T-helper 17 cell (primary cell): ENCODE measurements at places on chromosomes 7 and 10. TPM values are rescaled to one million over a fixed set of nuclear protein-coding genes. Genes with fewer than 3 reads are reported as not detected.

ACBD7 gene
- not detected for total RNA-seq

- no peak overlapping the region for H3K27ac ChIP-seq
- H3K27me3 ChIP-seq, result no peaks in the 10 kb centered on the region
- no peaks in the 10 kb centered on the region for H3K4me1 ChIP-seq
- no peaks in the 10 kb centered on the region for H3K36me3 ChIP-seq
- H3K4me3 ChIP-seq, result no peak overlapping the region
These were observed 206.5 kb upstream of the CNTNAP2 start for GRCh38 chr7:145909991-145910513.

DNA sequence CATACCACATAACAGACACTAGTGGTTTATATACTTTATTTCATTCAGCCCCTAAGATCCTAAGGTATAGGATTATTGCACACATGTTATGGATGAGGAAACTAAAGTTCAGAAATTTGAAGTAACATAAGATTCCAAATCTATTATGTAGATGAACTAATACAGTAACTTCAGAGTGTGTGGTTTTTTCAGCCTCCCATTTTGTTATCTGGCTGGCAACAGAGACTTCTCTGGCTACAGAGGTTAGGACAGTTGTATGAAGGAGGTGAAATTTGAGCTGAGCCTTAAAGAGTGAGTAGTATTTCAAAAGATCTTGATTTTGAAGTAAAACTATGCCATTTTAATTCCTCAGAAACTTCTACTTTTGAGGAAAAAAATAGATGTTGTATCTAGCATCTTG, 125.4 kb downstream of the MAPK8 start:
- H3K36me3 ChIP-seq, result no peaks in the 10 kb centered on the region
- H3K27me3 ChIP-seq, result no peaks in the 10 kb centered on the region
- H3K27ac ChIP-seq, result no peak overlapping the region
- no peaks in the 10 kb centered on the region for H3K4me1 ChIP-seq

DNA sequence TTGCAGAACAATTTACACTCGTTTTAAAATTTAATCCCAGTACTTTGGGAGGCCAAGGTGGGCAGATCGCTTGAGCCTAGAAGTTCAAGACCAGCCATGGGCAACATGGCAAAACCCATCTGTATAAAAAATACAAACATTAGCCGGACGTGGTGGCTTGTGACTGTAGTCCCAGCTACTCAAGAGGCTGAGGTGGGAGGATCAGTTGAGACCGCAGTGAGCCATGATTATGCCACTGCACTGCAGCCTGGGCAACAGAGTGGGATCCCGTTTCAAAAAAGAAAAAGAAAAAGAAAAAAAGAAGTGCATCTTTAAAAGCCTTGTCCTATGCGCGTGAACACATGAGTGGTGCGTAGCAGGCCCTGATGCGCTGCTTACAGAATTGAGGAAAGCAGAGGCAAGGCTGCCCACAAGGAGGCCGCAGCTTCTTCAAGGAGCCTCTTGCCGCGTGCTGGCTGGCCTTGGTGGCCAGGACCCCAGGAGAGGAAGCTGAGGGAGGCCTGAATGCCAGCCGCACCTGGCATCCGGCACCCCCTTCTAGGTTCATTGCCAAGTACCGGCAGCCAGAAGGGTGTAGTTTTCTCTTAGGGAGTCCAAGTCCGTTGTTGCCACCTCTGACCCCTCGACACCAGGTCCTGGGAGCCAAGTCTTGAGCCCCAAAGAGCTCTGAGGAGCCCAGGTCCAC, 124.5 kb downstream of the UBE2H start:
- peaks cover 29% of the 10 kb centered on the region for H3K4me1 ChIP-seq
- no peaks in the 10 kb centered on the region for H3K27me3 ChIP-seq
- H3K36me3 ChIP-seq, result no peaks in the 10 kb centered on the region

DNA sequence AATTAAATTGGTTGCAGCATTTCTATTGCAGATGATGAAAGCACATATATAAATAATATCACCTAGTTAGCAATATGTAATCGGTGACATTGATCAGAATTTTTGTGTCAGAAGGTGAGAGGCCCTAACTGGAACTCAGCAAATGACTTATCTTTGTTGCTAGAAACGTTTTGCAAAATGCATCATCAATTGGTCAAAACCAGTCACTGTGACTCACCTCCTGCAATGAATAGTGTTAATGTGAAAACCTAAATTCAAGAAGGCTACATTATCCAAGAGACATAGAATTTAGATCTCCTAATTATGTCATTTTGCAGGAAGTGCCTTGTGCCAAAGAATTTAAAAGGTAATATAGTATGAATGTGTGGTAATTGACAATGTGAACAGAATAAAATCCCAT, 9.8 kb upstream of the PNLIPRP3 start:
- H3K36me3 ChIP-seq, result no peaks in the 10 kb centered on the region
- DNase-seq, result no peak
- no peak overlapping the region for H3K4me3 ChIP-seq
- no peaks in the 10 kb centered on the region for H3K4me1 ChIP-seq
- no peak overlapping the region for H3K27ac ChIP-seq
- H3K27me3 ChIP-seq, result no peaks in the 10 kb centered on the region

DNA sequence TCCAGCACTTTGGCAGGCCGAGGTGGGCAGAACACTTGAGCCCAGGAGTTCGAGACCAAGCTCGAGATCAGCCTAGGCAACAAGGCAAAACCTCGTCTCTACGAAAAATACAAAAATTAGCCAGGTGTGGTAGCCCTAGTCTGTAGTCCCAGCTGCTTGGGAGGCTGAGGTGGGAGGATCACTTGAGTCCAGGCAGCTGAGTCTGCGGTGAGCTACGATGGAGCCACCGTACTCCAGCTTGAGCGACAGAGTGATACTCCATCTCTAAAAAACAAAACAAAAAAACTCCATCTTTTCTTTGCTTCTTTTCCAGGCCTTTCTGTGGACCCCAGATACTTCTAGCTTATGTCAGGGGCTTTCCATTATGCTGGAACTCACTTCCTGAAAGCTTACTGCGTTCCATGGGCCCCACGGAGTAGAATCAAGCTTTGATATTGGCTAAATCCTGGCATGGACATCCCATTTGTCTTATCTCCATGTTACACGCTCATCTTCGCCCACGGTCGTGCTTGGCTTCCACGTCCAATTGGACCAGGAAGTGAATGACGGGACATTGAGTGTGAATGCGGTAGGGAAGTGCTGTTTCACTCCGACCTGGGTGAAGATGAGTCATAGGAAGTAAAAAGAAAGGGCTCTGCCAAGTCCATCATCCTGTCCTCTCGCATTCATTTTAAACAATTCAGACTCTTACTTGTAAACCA, 45.7 kb downstream of the FAM171A1 start:
- H3K27ac ChIP-seq, result no peak overlapping the region
- H3K36me3 ChIP-seq, result no peaks in the 10 kb centered on the region
- DNase-seq, result no peak
- no peaks in the 10 kb centered on the region for H3K27me3 ChIP-seq

TWNK gene
- total RNA-seq, result 3.8 TPM

DNA sequence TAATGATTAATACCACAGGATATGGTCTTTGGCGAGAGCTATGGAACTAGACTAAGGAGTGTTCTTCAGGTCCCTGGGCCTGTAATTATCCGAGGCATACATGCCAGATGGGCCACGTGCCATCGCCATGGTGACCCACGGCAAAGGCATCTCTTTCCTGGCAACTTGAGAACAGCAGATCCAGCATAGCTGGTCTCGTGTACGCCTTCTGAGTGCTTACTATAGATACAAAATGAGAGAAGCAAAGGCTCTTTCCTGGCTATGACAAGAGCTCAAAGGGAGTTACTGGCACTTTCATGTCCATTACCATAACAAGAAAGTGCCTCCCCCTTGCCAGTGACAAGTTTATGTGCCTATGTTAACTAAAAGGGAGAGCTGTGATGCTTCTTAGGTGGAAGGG, 26.0 kb upstream of the GLI3 start:
- no peak overlapping the region for H3K4me3 ChIP-seq
- H3K27ac ChIP-seq, result no peak overlapping the region
- no peaks in the 10 kb centered on the region for H3K36me3 ChIP-seq
- no peaks in the 10 kb centered on the region for H3K4me1 ChIP-seq
- H3K27me3 ChIP-seq, result no peaks in the 10 kb centered on the region

- peaks cover 16% of the 10 kb centered on the region for H3K4me1 ChIP-seq
- no peaks in the 10 kb centered on the region for H3K27me3 ChIP-seq
These were observed 22.3 kb downstream of the KLHDC10 start for GRCh38 chr7:130092598-130092997.

WIPF3 gene
- 0.08 TPM for total RNA-seq

TRIM50 gene
- total RNA-seq, result not detected

FAM237B gene
- not detected for total RNA-seq

- peaks cover 1% of the 10 kb centered on the region for H3K27me3 ChIP-seq
- no peak for DNase-seq
- no peaks in the 10 kb centered on the region for H3K36me3 ChIP-seq
- H3K27ac ChIP-seq, result no peak overlapping the region
- peaks cover 12% of the 10 kb centered on the region for H3K4me1 ChIP-seq
- no peak overlapping the region for H3K4me3 ChIP-seq
These were observed 229.8 kb downstream of the DNAJB6 start for GRCh38 chr7:157566631-157567006.

DNA sequence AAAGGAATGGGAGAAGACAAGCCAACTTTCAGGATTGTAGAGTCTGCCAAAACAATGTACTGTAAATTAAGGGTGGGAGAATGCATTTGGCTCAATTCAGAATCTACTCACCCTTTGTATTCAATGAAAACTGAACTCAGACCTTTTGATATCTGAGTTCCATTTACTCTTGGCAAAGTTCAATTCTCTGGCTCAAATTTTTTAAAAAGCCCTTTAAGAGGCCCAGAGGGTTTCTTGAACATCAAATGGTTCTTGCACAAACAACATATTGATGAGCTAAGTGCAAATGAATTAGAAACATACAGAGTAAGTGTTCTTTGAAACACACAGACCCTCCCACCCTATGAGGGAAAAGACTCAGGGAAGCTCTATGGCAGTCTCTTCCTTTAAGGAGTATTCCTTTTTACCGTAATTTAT, 5.2 kb upstream of the XPNPEP1 start:
- peaks cover 17% of the 10 kb centered on the region for H3K4me1 ChIP-seq
- no peak for DNase-seq
- no peak overlapping the region for H3K27ac ChIP-seq
- H3K36me3 ChIP-seq, result no peaks in the 10 kb centered on the region

AKR1D1 gene
- total RNA-seq, result not detected

DNA sequence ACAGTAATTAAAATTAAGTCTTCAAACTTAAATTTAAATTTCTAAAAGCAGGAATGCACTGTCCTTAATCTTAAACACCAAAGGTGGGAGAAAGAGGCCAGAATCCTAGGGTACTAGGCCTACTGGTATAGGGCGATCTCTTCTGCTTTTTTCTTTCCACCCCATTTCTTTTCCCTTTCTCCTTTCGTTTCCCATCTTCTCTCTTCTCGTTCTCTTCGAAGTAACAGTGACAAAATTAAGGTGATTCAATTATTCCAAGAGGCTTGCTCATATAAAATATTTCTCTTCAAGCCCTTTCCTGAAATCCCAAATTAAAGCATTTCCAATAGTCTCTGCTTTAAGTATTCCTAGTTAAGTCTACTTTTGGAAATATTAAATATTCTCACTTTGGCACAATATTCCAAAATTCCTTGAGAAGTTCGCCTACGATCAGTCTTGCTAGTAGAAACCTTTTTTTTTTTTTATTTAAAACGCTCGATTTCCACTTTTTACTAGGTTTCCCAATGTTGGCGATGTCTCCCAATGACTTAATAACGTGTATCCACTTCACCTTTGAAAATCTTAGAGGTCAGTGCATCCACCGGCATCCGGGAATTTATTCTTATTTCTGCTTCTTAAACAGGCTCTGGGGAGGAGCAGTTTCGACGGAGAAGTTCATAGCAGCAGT, 765 bp upstream of the LCOR start:
- H3K36me3 ChIP-seq, result no peaks in the 10 kb centered on the region
- H3K27me3 ChIP-seq, result no peaks in the 10 kb centered on the region
- peaks cover 26% of the 10 kb centered on the region for H3K4me1 ChIP-seq
- peak overlapping the region; percentile 93 for H3K4me3 ChIP-seq
- H3K27ac ChIP-seq, result peak overlapping the region; percentile 96

DNA sequence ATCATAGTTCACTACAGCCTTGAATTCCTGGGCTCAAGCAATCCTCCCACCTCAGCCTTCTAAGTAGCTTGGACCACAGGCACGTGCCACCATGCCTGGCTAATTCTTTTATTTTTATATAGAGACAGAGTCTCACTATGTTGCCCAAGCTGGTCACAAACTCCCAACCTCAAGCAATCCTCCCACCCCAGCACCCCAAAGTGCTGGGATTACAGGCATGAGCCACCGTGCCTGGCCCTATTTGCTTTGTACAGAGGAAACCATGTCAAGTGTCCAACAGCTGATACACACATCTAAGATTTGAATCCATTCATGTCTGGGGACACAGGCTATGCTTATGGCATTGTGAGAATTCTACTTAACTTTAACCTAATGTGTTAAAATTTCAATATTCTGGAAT, 29.9 kb upstream of the MPP7 start:
- H3K4me3 ChIP-seq, result peak overlapping the region; percentile 92
- no peak for DNase-seq
- no peaks in the 10 kb centered on the region for H3K36me3 ChIP-seq
- H3K27me3 ChIP-seq, result no peaks in the 10 kb centered on the region

DNA sequence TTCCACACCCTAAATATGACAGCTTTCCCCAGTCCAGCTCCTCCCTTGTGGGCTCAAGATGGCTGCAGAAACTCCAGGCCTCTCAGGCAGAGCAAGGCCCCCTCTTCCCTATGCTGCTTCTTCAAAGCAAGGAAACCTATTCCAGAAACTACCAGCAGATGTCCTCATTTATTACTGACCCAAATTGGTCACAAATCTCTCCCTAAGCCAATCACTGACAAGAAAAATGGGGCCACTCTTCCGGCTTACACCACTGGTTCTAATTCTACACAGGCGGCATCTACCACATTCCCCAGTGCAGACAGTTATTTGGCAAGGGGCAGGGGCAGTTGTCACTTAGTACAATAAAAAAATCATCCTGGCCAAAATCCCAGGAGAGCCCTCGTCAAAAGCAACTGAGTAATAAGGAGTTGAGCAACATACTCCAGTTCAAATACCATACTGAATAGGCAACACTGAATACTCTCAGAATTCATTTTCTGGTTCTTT, 150.4 kb downstream of the SFMBT2 start:
- H3K27ac ChIP-seq, result peak overlapping the region; percentile 90
- H3K27me3 ChIP-seq, result no peaks in the 10 kb centered on the region

TFPI2 gene
- total RNA-seq, result 1.4 TPM

- H3K36me3 ChIP-seq, result peaks cover 16% of the 10 kb centered on the region
- H3K4me1 ChIP-seq, result peaks cover 72% of the 10 kb centered on the region
- H3K4me3 ChIP-seq, result peak overlapping the region; percentile 82
- H3K27ac ChIP-seq, result peak overlapping the region; percentile 100
- DNase-seq, result peak; percentile 27
These were observed 98.4 kb downstream of the PIP4K2A start for GRCh38 chr10:22615819-22616499.

GRCh38 chr10:3665316-3665908, 119.6 kb downstream of the KLF6 start:
- no peak overlapping the region for H3K27ac ChIP-seq
- H3K4me3 ChIP-seq, result no peak overlapping the region
- peaks cover 2% of the 10 kb centered on the region for H3K36me3 ChIP-seq
- H3K4me1 ChIP-seq, result peaks cover 34% of the 10 kb centered on the region

GRCh38 chr7:132080467-132080866, 495.8 kb downstream of the PLXNA4 start:
- H3K4me3 ChIP-seq, result no peak overlapping the region
- no peak overlapping the region for H3K27ac ChIP-seq
- peaks cover 56% of the 10 kb centered on the region for H3K27me3 ChIP-seq
- DNase-seq, result no peak
- no peaks in the 10 kb centered on the region for H3K36me3 ChIP-seq

CFAP69 gene
- 1.6 TPM for total RNA-seq
